ENCODE measurements at places on chromosomes 2 and 18.

GRCh38 chr2:170739507-170740046 is 24.4 kb downstream of the SP5 start:
- DNase-seq = no peak

DNA sequence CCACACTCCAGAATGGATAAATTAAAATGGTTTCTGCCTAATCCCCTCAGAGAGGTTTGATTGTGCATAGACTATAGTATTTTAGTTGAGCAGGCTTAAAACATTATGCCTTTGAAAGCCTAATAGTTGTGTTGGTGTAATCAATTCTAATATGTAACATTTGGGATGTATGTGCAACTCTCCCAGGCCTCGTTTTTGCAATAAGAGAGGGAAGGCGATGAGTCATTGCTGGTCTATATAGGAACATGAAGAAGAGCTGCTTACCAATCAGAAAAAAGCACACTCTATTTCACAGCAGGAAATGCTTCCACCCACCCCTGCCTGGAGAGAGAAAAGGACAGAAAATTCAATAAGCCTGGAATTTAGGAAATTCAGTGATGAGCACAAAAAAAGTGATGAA is 1424.0 kb upstream of the PIK3C3 start:
- DNase-seq = no peak

- no peak for DNase-seq
These were observed 28.4 kb upstream of the ARMC9 start for GRCh38 chr2:231170055-231170454.

GRCh38 chr18:79982736-79983135 is 5.6 kb downstream of the TXNL4A start:
- no peak for DNase-seq

- DNase-seq = no peak
These were observed 199.1 kb downstream of the FBXO15 start for GRCh38 chr18:73948497-73948896.

DNA sequence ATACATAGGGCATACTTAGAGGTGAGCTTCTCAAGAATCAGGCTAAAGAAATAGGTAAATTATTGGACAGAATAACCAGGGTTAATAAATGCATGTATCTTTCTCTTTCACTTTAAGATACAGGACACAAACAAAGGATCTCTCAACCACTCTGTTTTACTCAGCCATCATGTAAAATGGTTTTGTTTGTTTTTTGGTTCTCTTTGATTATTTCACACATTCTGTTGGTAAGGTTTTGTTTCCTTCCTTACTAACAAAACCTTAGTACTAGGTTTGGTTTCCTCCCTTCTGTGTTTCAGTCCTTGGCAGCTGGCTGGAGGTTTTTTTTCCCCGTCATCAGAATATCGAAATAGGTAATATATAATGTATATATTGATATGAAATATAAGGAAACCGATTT is 1506.8 kb upstream of the TMEFF2 start:
- no peak for DNase-seq

DNA sequence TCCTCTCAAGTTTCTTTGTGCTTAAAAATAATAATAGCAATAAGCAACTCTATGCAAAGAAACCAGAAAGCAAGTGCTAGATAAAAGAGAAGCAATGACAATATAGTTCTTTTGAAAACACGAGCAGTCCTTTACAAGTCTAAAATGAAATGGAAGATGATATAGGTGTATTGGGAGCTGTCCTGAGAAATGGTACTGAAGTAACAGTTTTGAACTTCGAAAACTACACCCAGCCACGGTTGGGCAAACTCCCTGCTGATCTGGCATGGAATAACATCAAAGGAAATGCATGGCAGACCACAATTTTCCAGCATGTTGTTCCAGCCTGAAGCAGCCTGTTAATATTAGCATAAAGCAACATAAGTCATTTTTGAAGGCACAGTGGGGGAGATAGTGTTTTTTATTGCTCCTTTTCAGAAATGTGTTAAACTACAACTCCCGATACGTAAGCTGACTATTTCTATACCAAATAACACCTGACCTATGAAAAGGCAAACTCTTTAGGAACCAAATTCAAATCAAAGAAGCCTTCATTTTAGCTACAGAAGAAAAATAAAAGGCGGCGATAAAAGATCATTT is 596.1 kb upstream of the KLHL29 start:
- no peak for DNase-seq

- DNase-seq = no peak
These were observed 69.5 kb downstream of the HNRNPLL start for GRCh38 chr2:38533180-38533579.

DNA sequence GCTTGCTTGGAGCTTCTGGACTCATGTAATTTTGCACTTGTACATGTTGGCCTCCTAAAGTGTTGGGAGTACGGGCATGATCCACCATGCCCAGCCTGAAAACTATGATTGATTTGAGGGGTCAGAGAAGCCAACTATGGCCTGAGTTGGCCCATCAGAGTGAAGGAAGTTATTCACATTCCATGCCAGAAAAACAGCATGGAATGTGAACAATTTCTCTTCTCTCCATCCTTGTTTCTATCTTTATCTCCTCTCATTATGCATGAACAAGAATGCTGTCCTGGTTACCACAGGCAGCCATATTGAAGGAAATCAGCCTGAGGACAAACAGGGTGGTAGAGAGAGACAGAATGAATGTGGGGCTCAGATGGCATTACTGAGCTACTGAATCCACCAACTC is 3.5 kb upstream of the CD226 start:
- DNase-seq = no peak

GRCh38 chr18:51290860-51291259 is 93.4 kb upstream of the MEX3C start:
- no peak for DNase-seq

GRCh38 chr2:53969285-53969967 is 1.4 kb downstream of the PSME4 start:
- peak; percentile 3 for DNase-seq

DNA sequence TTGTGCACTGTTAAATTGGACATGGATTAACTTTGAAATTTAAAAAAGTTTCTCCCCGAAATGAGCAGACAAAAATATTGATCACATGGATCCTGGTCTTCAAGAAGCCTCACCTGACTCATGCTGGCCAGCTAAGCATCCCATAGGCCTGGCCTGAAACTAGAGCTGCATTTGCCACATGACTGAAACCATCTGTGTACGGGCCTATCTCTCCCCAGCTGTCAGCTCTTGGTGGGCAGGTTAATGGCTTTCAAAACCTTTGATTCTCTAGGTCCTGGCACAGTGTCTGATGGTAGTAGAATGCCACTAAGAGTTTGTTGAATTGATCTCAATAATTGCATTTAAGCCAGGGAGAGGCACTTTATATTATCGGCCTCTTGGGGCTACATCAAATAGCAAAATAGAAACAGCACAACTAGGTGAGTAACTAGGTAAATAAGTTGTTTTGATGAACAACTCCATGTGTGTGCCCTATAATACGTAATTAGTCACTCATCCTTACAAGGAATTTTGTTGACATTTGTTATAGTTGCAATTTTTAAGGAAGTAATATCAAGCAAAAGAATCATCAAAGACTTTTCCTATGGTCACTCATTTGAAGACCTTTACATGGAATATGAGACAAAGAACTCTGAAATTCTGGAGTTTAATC is 251.1 kb downstream of the SP3 start:
- no peak for DNase-seq

DNA sequence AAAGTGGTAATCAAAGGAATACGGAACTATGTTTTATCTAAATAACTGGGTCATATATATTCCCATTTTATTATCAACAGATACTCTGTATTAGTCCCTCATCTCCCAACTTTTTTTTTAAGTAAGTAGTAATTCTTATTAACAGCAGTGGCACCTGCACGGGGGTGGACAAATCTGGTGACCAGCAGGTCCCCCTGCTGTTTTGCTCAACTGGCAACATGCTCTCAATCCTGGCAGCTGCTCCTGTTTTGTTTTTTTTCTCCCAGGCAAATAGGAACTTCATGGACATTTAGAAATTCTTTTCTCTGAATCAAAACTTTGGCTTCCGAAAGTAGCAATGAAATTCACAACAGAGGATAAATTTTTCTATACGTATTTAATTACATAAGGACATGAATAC is 193.5 kb downstream of the SS18 start:
- DNase-seq = peak; percentile 7

GRCh38 chr2:239233576-239233975 is 167.2 kb downstream of the HDAC4 start:
- DNase-seq = no peak

- no peak for DNase-seq
These were observed 367.2 kb downstream of the MTX2 start for GRCh38 chr2:176636401-176636800.

GRCh38 chr2:39696101-39696553 is 30.4 kb downstream of the TMEM178A start:
- DNase-seq = peak; percentile 26

GRCh38 chr2:128259585-128259984 is 59.1 kb downstream of the HS6ST1 start:
- no peak for DNase-seq

- DNase-seq = no peak
These were observed 73.3 kb downstream of the LONRF2 start for GRCh38 chr2:100248971-100249370.

GRCh38 chr18:24214913-24215312 is 76.1 kb downstream of the CABYR start:
- no peak for DNase-seq

GRCh38 chr2:181784556-181784955 is 104.2 kb upstream of the NEUROD1 start:
- no peak for DNase-seq

DNA sequence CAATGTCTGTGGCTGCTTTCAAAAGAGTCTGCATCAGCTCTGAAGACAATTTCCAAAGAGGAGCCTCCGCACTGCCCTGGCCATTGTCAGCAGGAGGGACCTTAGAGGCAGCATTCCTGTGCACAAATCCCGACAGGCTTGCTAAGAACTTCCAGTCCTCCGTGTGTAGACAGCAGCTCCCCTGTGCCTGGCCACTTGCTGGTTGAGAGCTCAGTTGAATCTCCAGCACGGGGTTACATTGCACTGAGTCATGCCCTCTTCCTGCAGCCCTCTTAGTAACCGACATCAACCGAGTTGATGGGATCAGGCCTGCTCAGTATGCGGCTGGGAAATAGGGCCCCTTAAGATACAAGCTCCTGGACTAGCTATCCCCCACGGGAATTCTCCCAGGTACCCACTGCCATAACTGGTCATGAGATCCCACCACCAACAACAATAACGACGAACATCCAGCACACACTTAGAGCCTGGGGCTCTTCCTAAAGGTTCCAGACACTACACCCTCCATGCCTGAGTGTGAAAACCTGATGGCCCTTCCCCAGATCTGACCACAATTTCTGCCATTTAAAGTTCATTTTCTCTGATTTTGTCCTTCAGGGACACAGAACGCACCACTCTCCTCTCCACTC is 12.0 kb downstream of the ATP6V1B1 start:
- DNase-seq = no peak

- peak; percentile 28 for DNase-seq
These were observed 61.3 kb upstream of the CSRNP3 start for GRCh38 chr2:165408186-165408585.

GRCh38 chr18:8299054-8299980 is 309.9 kb upstream of the RAB12 start:
- peak; percentile 47 for DNase-seq

GRCh38 chr2:235773188-235773928 is 279.5 kb downstream of the AGAP1 start:
- no peak for DNase-seq

DNA sequence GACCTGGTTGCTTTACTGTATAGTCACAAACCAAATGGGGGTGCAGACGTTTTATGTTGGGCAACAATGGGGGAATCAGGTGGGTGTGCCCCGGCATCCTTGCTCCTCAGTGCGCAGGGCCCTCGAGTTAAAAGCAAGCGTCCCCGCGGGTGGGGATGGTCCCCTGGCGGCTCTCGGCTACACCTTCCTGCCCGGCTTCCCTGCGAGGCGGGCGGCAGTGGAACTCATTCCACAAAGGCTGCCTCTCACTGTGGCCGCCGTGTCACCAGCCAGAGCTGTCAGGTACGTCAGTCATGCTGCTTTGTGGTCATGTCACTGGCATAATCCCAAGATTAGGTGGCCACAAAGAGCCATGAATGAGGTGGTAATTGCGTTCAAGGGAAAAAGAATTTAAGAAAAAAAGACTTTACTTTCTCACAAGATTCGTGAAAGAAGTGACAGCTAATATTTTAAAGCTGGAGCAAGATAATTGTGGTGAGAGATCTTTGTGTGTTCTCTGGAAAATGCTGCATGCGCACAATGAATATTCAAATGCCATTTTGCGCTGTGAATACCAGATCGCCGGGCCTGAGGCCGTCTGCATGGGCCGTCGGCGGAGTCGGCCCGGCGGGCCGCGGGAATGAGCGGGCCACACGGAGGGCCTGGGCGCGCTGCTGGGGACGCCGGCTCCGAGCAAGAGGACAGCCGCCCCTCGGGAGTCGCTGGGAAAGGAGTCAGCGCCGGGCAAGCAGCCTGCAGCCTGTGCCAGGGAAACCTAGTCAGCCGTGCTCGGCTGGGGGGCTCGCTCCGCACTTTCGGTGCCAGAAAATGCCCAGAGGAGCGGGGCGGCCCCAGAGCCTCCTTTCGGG is 82.3 kb upstream of the LDLRAD4 start:
- no peak for DNase-seq

GRCh38 chr2:21231985-21232384 is 108.2 kb downstream of the TDRD15 start:
- DNase-seq = no peak
